ENCODE measurements at places on chromosomes 5 and 9.

- DNase-seq = no peak
Measured at GRCh38 chr5:81035522-81035921, 75.4 kb downstream of the RASGRF2 start.

DNA sequence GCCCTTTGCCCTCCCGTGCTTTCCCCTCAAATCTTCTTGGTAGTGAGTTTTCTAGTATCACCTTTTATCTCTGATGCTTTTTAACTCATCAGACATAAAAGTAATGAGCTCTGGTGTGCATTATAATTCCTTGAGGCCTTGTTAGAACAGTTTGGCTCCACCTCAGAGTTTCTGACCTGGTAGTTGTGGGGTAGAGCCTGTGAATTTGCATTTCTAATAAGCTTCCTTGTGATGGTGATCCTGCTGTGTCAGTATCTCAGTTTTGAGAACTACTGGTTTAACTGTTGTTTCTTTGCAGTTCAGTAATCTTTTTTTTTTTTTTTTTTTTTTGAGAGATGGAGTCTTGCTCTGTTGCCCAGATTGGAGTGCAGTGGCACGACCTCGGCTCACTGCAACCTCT, 31.1 kb downstream of the UBE2D2 start:
- DNase-seq = no peak

DNA sequence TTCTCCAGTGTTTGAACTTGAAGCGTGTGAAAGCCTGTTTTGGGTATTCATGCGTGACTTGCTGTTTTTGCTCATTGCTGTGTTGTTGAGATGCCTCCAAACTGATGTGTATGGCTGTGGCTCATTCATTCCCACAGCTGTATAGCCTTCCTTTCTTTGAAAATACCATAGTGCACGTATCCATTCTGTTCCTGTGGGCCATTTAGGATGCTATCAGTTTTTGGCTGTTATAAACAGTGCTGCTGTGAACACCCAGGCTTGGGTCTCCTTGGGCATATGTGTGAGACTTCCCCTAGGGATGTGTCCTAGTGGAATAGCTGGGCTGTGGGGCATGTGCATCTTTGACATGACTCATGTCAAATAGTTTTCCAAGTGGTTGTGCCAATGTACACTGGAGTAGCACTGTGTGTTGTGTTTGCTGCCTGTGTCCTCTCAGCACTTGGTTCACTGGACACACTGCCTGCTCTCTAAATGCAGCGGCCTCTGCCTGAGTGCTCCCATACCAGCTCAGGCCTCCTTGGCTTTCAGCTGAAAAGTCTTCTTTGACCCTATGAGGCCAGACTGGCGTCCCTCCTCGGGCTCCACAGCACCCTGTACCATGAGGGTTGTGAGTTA, 102.6 kb upstream of the TBC1D2 start:
- no peak for DNase-seq

DNA sequence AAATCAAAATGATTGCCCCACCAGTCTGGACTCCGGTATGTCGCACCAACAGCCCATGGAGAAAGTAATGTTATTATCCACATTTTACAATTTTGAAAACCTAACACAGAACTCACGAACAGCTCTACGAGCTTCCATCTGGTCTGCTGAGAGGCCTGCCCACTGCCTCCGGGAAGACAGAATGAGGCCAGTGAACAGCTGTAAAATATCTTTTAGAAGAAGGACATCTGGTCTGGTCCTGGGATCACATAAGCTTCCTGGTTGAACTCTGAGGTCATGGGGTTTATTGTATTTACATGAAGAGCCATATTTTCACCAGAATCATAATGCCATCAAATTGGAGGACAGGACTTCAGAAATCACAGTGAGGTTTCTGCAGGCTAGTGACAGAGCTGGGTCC, 89.0 kb downstream of the FRMD3 start:
- DNase-seq = no peak

- DNase-seq = no peak
Measured at GRCh38 chr5:8196061-8196460, 327.1 kb downstream of the MTRR start.

DNA sequence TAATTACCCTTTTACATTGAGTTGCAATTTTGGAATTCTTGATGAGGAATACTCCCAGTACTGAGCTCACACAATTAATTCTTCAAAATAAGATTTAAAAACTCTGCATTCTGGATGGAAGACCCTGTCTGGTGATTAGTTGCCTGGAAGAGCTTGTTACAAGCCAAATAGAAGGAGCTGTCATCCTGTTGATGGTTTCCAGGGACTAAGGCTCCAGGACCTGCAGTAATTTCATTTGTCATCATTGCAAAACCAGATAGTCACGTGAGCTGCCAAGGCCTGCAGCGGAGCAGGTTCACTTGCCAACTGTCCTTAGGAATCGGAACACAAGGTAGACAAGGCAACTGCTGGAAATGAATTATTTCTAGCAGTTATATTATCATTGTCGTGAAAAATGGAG, 597.7 kb downstream of the CCDC171 start:
- no peak for DNase-seq

DNA sequence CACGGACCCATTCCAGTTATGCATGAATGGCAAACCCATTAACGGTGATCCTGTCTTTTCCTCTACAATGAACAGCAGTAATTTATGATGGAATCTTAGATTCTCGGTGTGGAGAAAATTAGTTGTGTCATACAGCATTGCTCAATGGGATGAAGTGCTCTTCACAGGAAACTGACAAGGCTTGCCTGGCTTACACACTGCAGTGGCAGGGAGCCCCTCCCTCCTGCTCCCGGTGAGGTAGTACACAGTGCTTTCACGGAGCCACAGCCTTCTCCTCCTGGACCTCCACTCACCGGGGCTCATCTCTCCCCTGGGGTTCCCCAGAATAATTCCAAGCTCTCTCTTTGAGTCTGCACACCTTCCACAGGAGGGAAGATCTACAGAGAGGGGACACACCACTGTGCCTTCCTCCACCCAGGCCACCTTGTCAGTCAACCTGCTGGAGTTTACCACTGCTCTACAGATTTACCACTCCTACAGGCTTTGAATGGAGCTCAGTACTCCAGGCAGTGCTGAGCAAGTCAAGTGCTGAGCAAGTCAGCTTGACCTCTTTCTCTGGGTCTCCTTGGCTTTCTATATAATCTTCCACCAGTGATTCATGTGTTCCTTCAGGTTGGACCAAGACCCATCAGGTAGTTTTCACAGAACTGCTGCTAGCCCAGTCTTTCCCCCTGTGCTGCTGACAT, 59.1 kb upstream of the TBC1D2 start:
- DNase-seq = peak; percentile 54

DNA sequence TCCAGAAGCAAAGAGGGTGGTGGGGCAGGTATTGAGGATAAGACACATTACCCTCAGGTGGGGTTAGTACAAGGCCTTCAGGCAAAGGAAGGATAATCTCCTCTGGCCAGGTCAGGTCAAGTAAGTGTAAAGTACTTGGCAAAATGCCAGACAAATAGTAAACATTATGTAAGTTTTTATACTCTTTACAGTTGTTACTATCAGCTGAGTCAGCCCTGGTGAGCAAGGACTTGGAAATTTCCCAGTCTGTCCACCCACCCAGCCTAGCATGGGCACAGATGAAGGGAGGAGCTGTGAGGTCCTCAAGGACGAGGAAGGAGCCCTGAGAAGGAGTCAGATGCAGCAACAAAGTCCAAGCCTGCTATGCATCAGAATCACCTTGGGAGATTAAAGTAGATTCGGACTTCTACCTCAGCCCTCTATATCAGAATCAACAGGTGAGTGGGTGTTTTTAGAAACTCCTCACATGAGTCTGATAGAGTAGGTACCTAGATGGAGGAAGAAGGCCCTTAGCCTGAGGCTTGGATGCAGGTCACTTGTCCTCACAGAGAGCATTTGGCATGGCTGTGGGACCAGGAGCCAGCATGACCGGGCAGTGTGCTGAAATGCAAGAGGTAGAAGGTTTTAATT, 50.2 kb upstream of the BARX1 start:
- DNase-seq = no peak

DNA sequence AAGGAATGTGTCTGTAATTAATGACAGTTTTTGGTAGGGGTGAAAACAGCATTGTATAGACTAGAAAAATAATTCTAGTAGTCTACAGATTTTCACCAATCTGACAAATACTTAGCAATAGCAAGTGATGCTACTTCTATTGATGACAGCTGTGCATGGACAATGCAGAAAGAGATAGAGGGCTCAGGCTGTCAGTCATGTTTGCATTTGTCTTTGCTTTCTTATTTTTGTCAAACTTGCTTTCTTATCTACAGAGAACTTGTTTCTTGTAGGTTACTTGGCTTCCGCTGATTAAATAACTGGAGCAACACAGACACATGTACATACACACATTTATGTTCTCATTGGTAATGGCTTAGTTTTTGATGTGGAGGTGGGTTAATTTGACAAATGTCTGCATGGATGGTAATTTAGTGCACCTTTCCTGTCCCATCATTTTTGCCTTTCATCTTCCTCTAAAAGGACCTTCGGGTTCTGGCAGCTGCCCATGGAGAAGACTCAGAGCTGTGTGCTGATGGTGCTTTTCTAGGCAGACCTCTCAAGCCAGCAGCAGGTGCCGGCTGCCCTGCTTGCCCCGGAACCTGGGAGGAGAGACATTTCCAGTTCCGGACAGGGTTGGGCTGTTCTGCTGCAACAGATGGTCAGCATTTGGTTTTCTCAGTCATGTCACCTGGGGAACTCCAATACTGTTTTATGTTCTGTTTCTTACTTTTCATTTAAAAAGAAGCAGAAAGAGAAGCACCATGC, 28.8 kb downstream of the CAMK4 start:
- no peak for DNase-seq

- no peak for DNase-seq
Measured at GRCh38 chr5:179615203-179615602, 8.3 kb downstream of the HNRNPH1 start.

- DNase-seq = peak; percentile 38
Measured at GRCh38 chr9:69044240-69045219, 9.0 kb downstream of the FXN start.

DNA sequence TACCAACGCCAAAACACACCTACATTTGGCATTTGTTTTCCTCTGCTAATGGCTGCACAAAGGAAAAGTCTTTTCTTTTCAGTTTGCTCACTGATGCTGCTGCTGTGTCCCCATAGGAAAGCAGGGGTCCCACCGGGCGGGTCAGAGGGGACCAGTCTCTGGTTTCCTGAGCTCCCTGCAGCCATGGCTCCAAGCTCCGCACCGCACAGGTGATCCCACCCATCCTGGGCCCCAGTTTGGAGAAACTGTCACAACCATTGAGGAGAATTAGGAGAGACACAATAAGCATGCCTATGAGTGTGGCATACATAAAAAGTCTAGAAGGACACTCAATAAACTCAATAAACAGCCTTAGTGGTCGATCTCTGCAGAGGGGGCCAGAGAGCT, 19.9 kb downstream of the MED10 start:
- no peak for DNase-seq

DNA sequence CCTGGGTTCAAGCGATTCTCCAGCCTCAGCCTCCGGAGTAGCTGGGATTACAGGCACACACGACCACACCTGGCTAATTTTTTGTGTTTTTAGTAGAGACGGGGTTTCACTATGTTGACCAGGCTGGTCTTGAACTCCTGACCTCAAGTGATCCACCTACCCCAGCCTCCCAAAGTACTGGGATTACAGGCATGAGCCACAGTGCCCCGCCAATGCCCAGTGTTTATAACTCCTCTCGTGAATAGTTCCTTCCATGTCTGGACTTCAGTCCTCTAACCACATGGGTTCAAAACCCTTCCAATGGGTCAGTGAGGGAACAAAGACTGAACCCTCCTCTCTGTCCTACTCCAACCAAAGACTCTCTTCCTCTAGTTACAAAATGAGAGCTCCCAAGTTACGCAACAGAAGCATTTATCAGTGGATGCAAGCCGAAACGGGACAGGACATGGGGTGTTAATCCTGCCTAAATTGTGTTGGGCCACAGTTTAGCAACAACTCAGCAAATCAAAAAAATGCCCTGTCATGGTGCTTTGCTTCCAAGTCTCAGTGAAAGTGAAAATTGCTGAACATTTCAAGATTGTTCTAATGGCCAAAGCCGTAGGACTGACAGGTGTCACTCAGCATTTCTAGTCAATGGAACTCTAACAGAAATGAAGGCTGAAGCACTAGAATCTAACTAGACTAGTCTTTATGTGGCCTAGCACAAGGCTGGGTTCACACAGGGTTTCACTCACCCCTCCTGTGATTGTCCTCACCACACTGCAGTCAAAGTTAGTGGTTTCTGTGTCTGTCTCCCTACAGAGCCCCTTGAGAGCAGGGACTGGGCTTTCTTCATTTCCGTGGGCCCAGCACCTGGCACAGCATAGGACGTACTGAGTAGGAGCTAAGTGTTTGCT, 3.2 kb upstream of the TMEM245 start:
- no peak for DNase-seq

- no peak for DNase-seq
Measured at GRCh38 chr9:73871636-73872035, 625.5 kb upstream of the RORB start.

GRCh38 chr9:4119778-4120554, 179.9 kb downstream of the GLIS3 start:
- DNase-seq = no peak

GRCh38 chr5:39249564-39250274, 30.4 kb upstream of the FYB1 start:
- DNase-seq = no peak

DNA sequence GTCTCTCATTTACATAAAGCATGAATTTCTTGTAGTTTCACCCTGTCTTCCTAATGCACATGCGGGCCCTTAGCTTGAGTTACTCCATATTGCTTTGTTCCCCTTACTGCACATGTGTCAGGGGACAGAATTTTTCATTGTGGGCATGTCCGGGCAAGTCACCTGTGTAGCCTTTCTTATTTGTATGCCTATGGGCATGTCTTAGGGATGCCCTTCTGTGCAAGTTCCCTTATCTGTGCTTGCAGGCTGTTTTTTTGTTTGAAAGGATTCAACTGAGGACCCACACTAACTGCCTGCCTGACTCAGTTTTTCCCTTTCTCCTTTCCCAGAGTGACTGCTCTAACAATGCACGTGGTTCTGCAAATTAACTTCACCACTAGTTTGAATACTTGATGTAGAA, 161.7 kb downstream of the YTHDC2 start:
- DNase-seq = no peak

DNA sequence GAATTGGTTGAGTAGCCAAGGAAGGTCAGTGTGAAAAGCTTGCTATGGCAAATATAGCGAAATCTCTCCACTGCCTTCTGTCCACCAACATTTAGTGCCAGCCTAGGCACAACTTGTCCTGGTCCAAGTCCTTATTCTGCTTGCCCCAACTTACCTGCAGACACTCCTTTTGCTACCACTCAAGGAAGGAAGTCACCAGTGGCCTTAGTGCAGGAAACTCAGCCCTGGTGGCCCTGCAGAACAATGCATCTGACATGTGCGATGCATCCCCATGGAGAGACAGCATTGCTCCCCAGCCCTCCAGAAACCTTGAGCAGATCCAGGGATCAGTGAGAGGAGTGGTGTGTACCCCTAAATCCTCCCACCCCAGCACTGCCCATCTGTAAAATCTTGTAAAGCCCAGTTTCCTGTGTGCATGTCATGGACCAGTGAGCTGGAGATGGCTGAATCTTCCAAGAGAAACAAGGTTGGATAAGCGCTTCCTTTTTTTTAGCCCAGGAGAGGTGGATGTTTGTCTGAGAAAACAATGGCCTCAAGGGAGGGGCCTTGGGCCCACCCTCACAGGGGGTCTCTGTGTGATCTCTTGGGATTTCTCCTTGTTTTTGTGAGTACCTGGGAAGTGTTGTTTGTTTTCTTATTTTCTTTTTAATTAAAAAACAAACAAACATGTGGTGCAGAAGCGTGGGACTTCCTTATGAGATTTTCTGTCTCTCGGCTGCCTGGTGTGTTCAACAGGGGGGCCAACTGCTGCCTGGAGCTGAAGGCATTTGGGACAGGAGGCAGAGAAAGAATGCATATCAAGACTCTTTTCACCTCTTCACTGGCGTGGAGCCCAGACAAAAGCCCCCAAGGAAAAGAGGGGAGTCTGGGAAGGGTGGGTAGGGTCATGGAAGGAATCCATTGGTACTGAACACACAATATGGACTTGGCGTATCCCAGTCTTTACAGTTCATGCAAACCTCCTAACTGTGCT, 3.6 kb downstream of the FOXI1 start:
- no peak for DNase-seq
